Activated CD8-positive, alpha-beta T cell treated with anti-CD3 and anti-CD28 coated beads, Interleukin-2, amount 10 ng/mL, durations not matched to agents 7 days and 5 days (primary cell): ENCODE measurements at places on chromosomes 13 and 19. TPM values are rescaled to one million over a fixed set of nuclear protein-coding genes. Genes with fewer than 3 reads are reported as not detected.
A peak's percentile ranks its signal among the peaks of the same experiment; 100 is the strongest.

The PLPP2 gene
- not detected for total RNA-seq

The ZNF441 gene
- total RNA-seq = 7.9 TPM

The C19orf33 gene
- not detected for total RNA-seq

The CCDC169 gene
- not detected for total RNA-seq

The VSTM2B gene
- total RNA-seq = not detected

- DNase-seq = no peak
These were observed 5.7 kb downstream of the ABHD13 start for GRCh38 chr13:108223687-108224503.

GRCh38 chr13:46593398-46593797, 40.4 kb downstream of the LRCH1 start:
- peak; percentile 66 for DNase-seq

- DNase-seq = no peak
These were observed 182.1 kb downstream of the RFC3 start for GRCh38 chr13:33999811-34000605.

GRCh38 chr13:96089749-96090239, at the start of gene HS6ST3:
HS6ST3 (plus strand) TSS chr13:96090107.
- DNase-seq = no peak

GRCh38 chr13:49498206-49498605, 2.5 kb downstream of the PHF11 start:
- no peak for DNase-seq

DNA sequence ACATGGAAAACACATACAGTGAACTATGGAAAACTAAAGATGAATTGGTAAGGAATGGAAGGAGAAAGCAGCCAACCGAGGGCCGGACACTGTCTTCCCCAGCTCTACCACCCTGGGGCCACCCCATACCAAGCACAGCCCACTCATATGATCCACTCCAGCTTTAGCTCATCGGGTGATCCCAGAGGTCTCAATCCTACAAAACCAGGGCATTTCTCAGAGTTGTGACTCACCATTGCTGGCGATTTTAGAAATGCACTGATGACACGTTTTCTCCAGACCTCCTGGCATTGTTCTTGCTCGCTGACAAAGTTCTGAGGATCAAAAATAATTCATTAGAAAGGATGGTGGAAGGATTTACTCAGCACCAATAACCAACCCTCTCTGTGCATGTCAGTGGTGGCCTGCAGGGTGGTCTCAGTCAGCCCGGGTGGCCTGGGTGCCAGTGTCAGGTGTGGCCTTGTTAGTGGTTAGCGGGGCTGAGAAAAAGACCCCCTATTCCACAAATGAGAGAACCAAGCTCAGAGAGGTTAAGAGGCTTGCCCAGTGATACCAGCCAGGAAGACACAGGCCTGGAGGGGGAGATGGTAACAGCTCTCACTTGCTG, 6.6 kb downstream of the TMEM272 start:
- DNase-seq = peak; percentile 12

DNA sequence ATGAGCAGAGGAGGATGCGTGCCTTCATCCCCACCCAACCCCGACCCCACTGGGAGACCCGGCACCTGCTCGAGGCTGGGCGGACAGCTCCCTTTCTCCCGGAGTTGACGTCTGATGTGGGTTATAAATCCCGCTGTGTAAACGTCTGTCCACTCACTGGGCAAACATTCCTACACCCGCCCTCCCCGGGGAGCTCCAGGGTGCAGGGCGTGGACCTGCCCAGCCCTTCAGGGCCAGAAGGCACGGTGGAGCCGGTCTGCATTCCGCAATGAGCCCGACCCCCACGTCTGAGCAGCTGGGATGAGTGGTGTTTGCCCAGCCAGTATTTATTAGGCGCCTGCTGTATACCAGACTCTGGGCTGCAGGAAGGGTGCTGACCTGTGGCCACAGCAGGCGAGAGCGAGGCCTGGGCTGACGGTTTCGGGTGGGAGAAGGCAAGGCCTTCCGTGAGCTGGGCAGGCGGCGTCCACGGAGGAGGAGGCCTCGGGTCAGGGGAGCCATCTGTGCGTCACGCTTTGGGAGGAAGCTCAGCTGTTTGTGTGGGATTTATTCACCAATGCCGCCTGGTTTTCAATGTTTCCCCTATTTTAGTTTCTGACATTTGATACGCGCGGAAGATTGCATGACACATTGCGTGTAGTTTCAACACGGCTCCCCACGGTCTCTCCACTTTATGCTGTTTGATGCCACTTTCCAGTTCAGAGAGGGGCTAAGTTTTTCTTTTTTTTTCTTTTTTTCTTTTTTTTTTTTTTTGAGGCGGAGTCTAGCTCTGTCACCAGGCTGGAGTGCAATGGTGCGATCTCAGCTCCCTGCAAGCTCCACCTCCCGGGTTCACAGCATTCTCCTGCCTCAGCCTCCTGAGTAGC, 2.0 kb downstream of the MISP start:
- DNase-seq = no peak

GRCh38 chr13:93800342-93800741, 573.7 kb downstream of the GPC6 start:
- no peak for DNase-seq

- DNase-seq = no peak
These were observed 2.3 kb upstream of the DOCK6 start for GRCh38 chr19:11264452-11265176.

DNA sequence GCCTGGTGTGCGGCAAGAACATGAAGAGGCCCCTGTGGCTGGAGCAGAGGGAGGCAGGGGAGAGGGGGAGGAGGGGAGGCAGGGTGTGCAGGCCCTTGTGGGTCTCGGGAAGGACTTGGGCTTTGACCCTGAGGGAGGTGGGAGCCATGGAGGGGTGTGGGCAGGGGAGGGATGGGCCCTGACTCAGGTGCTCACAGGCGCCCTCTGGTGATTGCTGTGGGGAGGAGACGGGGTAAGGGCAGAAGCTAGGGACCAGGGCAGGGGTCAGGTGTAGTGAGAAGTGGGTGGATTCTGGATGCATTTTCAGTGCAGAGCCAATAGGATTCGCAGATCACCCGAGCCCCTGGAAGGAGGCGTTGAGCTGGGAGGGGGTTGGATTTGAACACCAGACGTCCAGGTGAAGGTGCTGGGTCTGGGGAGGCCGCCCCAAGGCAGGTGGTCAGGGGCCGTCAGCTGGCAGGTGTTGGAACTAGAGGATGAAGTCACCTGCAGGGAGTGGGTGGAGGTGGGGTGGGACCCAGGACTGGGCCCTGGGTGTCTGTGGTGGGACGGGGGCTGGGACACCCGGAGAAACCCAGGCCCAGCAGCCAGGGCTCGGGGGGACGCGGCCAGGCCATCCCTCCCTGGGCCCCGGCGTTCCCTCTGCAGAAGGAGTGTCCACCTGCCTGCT, 185.4 kb downstream of the KDM4B start:
- DNase-seq = peak; percentile 62

- DNase-seq = peak; percentile 42
These were observed 800 bp downstream of the ELL start for GRCh38 chr19:18520848-18521691.

DNA sequence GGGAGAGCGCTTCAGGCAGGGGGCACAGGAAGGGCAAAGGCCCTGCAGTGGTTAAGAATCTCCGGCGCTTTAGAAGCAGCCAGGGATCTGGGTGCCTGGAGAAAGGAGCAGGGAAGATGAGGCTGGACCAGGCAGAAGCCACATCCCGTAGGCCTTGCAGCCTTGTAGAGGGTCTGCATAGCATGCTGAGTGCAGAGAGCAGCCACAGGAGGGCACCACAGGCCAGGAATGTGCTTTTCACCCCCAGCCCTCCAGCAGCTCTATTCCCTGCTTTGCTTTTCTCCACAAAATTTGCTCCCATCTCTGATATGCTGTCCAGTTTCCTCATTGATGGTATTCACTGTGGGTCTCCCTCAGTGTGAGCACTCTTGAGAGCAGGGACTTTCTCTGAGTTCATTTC, 5.7 kb downstream of the WDR62 start:
- DNase-seq = peak; percentile 29

GRCh38 chr13:112102243-112102642, 35.3 kb downstream of the SOX1 start:
- DNase-seq = no peak

- peak; percentile 58 for DNase-seq
These were observed 150.1 kb downstream of the SHISA2 start for GRCh38 chr13:25901460-25902376.

DNA sequence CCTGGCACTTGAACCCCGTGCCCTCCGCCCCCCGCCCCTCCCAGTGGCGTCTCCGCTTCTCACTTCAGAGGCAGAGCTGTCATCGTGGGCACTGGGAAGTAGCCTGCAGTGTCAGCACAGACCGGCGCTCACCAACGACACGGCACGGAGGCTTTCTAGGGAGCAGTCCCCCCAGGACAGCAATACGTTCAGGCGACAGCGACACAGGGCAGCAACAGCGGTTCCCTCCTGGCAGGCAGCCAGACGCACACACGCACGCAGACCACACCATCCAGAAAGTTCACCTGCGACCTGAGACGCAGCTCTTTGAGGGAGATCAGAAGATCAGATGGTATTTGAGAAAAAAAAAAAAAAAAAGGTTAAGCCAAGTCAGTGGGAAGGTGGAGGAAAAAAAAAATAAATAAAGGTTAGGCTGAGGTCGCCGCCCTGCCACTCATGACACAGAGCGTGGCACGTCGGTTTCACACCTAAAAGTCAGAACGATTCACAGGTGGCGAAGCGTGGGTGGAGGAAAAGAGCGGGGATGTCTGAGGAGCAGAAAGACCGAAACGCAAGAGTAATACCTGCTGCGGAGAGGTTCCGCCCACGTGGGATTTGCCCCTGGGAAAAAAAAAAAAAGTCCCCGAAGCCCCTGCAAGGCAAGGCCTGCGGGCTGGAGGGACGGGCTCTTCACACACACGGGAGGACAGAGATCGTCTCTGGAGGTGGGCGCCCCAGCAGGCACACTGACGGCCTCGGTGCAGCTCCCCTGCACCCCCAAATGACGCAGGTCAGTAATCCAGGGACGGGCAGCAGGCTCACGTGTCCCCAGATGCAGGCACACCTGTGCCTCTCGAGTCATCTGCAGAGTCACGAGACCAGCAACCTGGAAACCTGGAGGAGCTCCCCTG, 94.5 kb downstream of the GNG7 start:
- DNase-seq = peak; percentile 63

- no peak for DNase-seq
These were observed 1436.4 kb downstream of the UQCRFS1 start for GRCh38 chr19:27776524-27776923.

GRCh38 chr19:29018542-29018941, 194.4 kb downstream of the UQCRFS1 start:
- DNase-seq = no peak

DNA sequence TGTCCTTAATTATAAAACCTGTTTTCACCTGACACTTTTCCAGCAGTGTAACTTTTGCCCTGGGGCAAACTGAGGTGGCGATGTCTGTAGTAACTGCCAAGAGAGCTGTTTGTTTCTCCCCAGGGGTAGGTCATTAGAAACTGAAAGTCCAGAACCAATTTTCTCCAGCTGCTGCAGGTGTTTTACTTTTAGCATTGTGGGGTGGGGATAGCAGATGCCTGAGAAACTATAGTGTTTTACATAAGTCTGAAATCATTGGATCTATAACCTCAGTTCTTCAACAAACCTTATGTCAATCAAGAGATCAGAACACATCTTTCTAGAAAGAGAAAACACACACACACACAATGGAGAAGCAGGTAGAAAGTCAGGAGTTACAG, 92.7 kb downstream of the LHFPL6 start:
- no peak for DNase-seq

GRCh38 chr13:79560954-79561353, 80.0 kb downstream of the NDFIP2 start:
- DNase-seq = no peak

DNA sequence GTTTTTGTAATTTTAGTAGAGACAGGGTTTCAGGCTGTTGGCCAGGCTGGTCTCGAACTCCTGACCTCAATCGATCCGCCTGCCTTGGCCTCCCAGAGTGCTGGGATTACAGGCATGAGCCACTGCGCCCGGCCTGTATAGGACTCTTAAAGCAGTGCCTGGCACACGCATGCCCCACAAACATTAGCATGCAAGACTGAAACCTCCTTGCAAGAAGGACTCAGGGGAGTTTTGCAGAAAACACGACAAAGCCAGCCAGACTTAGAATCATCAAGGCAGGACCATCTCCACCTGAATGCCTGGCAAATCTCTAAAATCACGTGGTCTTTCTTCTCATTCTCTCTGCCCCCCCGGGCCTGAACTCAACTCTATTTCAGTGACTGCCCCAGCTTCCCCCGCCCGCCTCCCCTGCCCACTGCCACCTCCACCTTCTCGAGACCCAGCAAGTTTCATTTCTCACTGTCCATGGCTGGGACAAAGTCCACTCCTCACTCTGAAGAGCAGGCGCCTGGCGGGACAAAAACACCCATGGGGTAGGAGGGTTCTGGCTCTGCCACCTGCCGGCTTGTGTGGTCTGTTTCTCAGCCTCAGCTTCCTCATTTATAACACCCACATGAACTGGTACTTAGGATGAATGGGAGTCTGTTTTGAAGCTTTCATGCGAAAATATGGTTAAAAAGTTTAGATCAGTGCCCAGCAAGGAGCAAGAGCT, 2.4 kb downstream of the TICAM1 start:
- DNase-seq = no peak
